ENCODE measurements at places on chromosomes 4 and X.

GRCh38 chr4:1541449-1542225 is 135.4 kb upstream of the NKX1-1 start:
- no peak for DNase-seq

DNA sequence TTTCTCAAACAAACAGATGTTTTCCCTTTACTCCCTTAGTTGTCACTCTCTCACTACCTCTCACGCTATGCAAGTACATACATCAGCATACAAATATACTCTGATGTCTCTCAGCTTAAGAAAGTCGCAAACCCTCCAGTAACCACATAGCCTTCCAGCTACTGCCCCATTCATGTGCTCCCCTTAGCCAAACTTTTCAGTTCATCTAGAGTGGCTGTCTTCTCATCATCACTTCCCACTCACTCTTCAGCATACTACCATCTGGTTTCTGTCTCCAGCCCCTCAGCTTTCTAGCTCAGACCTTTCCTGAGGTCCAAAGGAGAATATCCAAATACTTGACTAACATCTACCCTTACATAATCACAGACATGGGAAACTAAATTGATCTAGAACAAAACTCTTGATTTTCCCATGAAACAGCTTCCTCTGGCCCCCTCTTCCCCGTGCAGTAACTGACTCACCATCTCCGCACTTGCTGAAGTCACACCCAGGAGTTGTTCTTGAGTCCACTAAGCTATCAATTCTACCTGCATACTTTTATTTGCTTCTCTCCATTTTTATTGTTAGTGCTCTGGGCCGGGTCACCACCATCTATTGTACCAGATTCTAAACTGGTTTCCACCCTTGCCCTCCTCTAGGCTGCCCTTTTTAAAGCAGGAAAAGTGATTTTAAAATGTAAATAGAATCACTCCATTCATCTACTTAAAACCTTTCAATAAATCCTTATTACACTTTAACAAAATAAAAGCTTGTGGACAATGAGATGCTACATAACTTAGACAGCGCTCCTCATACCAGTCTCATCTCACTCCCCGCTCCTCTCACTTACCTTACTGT is 57.2 kb downstream of the CASP6 start:
- DNase-seq: no peak

GRCh38 chr4:5300283-5300682 is 249.0 kb downstream of the STK32B start:
- DNase-seq: no peak

DNA sequence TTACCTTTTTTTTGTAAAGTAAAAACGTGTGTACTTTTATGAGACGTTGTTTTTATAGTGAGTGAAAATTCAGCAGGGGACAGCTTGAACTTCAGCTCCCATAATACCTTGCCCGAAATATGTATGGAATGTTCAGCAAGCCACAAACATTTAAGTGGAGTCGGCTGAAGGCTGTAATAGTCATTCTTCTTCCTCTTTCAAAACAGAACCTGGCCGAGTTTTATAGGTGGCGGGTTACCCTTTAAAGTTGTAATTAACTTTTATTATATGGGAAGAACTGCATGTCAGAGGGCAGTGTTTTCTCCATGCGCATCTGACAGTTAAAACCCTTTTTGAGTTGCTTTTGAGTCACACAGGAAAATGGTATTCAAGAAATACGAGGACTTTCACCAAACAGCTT is 50.7 kb downstream of the CLDN34 start:
- DNase-seq: no peak

Measured in CD4-positive, alpha-beta T cell treated with Interleukin-6 at 100 ng/mL for 8 hours (primary cell).